ENCODE measurements at places on chromosomes 3 and 15.

GRCh38 chr3:40801284-40801741, 276.6 kb downstream of the ZNF621 start:
- no peak for DNase-seq

DNA sequence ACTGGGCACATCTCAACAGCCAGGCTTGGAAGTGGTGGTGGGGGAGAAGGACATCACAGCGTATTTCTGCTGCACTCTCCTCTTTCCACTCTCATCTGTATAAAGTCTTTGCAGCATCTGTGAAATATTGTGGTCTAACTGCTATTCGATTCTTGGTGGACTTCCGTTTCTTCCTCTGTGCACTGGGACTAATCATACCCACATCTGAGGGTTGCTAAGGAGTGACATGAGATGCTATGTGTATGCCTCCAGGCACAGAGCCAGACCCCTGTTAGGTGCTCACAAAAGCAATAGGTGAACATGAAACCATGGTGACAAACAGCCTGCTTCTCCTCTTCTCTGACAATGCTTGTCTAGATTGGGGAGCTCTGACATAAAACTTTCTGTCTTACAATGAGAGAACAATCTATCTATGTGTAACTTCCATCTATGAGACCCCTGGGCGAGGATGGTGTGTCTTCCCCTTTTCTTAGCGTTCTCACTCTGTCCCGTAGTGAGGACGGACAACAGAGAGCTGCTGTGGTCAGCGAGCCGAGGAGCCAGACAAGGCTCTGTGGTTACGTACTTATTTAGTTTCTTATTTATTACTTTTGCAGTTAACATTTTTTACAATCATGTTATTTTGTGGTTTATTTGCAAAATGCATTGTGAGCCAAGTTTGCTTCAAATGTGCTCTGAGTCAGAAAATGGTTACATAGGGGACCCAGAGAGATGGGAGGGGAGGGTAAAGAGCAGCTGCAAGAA, 196.7 kb upstream of the TPRG1 start:
- no peak for DNase-seq

GRCh38 chr3:75192146-75192616, 471.9 kb upstream of the FRG2C start:
- DNase-seq = peak; percentile 18

DNA sequence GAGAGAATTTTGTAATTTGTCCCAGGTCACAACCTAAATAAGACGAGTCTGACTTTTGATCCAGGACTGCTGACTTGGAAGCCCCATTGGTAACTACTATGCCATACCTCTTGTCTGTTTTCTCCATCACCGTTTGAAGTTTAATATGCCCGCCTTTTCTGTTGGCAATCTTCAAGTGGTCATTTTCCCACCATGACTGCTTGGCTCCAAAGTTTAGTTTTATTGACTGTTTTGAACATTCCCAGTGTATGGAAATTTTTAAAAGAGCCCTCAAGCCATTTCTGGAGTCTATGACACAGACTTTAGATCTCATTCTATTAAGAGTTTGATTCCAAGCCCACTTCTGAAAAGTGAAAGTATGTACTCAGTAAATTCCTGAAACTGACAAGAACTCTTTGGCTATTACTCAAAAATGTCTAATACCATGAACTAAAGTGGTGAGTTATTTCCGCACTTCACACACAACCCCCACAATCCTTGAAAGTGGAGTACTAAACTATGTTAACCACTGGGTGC, 136.7 kb upstream of the ADAMTS9 start:
- DNase-seq = no peak

DNA sequence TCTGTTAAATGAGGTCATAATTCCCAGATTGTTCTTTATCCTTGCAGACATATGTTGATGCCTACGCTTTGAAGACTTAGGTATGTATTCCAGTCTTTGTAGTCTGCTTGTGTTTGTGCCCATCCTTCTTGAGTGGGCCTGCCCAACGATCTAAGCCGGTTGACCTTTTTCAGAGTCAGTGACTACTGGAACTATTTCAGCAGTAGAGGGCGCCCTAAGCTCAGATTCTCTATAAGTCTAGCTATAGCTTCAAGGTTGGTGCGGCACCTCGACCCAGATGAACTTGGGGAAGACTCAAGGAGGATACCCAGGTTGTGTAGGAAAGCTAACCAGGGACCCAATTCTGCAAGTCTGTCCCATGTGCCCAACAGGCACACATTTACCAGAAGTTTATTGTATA, 228.8 kb upstream of the PPP2R3A start:
- DNase-seq = no peak

DNA sequence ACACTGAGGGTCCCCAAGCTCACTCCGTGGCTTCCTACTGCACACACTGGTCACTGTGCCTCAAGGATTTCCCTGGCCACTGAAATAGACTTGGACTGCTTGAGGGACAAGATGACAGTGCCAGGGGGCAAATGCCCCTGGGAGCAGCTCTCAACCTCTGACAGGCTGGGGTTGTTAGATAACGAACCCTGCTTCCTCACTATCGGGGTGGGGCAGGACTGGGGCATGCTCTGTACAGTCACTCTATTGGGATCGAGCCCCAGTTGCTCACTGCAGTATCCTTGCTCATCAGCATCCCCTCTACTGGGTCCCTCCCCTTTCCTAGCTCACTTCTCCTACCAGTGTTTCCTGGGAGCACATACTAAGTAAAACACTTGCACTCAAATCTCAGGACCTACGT, 610.8 kb downstream of the NTRK3 start:
- no peak for DNase-seq

GRCh38 chr3:186035277-186035676, 73.6 kb downstream of the ETV5 start:
- no peak for DNase-seq

GRCh38 chr3:47899495-47900108, 96.7 kb downstream of the DHX30 start:
- DNase-seq = peak; percentile 18

- DNase-seq = no peak
Measured at GRCh38 chr3:111848778-111849177, 10.3 kb upstream of the PHLDB2 start.

- no peak for DNase-seq
Measured at GRCh38 chr3:146314871-146315270, 64.0 kb upstream of the PLSCR4 start.

- no peak for DNase-seq
Measured at GRCh38 chr3:129033633-129034321, 26.8 kb upstream of the GP9 start.

GRCh38 chr3:141419946-141420345, 51.6 kb downstream of the ZBTB38 start:
- no peak for DNase-seq

Data from NCI-H146 (cell line).